ENCODE measurements at places on chromosomes 4 and X.

DNA sequence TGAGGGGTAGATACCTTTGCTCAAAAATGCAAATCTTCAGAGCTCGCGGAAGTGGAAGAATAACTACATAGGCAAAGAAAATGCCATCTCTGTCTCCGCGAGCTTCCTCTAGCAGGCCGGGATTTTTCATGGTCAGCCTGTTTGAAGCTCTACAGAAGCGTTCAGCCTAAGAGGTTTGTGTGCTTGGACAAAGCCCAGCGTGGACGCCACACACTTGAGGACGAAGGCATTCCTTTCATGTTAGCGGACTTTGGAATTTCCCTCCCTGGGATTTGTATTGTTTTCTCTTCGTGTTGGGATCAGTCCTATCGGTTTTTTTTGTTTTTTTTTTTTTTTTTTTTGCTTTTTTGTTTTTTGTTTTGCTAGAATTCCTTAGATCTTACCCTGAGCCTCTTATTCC lies 53.7 kb downstream of the SMIM31 start:
- no peak for DNase-seq

- no peak for DNase-seq
Observed at GRCh38 chr4:69708211-69708610, 52.2 kb downstream of the SULT1B1 start.

- no peak for DNase-seq
Observed at GRCh38 chrX:71996826-71997225, 86.2 kb downstream of the NHSL2 start.

DNA sequence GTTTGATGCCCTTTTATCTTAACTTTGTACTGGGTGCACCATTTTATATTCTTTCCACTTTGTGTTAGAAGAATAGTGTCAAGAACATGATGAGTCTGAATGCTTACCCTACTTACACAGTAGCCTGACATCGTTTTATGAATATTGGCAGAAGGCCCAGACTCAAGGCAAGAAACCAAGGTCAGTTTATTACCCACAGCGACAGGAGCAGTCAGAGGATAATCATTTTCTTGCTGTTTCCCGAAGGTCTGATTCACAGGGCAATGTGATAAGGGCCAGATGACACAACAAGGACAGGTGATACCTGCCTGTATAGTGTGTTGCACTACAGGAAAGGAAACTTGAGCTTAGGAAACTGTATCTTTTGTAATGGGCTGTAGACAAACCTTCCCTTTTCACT lies 417.4 kb downstream of the SPOCK3 start:
- DNase-seq, result no peak

DNA sequence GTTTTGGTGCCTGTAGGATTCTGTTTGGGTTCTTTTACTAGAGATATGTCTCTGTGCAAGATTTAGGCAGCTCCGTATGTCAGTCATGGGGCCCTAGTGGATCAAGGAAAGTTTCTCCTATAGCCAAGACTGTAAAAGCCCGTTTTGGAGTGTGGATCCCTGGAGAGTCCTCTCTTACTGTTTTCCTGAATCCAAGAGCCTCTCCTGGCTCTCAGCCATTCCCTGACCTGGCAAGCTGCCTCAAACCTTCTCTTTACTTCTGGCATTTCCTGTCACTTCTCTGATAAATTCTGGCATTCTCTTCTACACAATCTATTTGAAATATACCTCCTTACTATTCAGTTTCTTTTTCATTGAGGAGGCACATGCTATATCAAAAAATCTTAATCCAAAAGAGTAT lies 41.4 kb downstream of the DCAF12L2 start:
- DNase-seq, result no peak

Data from CD4-positive, alpha-beta T cell treated with Interleukin-4 for 4 hours (primary cell).